ENCODE measurements at places on chromosomes 3 and 15. TPM values are rescaled to one million over a fixed set of nuclear protein-coding genes. Genes with fewer than 3 reads are reported as not detected.

SLC24A5 gene
- not detected for total RNA-seq

RARRES1 gene
- 88.2 TPM for total RNA-seq

ARGFX gene
- not detected for total RNA-seq

EFCC1 gene
- total RNA-seq: 0.65 TPM

SLC12A8 gene
- total RNA-seq: 12.1 TPM

CSPG4 gene
- 17.1 TPM for total RNA-seq

MEGF11 gene
- total RNA-seq: not detected

NPAP1 gene
- total RNA-seq: not detected

ZNF385D gene
- 0.40 TPM for total RNA-seq

PPCDC gene
- 16.8 TPM for total RNA-seq

PDCD7 gene
- total RNA-seq: 27.1 TPM

CFAP91 gene
- total RNA-seq: 1.4 TPM

HIGD2B gene
- total RNA-seq: not detected

DPPA2 gene
- total RNA-seq: not detected

MESP2 gene
- 2.0 TPM for total RNA-seq

BNC1 gene
- 2.3 TPM for total RNA-seq

TM4SF18 gene
- 2.2 TPM for total RNA-seq

GRM7 gene
- total RNA-seq: not detected

CKMT1B gene
- total RNA-seq: not detected

HGD gene
- total RNA-seq: 0.13 TPM

PLA2G4D gene
- not detected for total RNA-seq

BFSP2 gene
- total RNA-seq: not detected

IL17RE gene
- total RNA-seq: 0.88 TPM

CCR1 gene
- not detected for total RNA-seq

TGM5 gene
- not detected for total RNA-seq

BNIP2 gene
- total RNA-seq: 75.5 TPM

GANC gene
- 10.6 TPM for total RNA-seq

IMPG2 gene
- total RNA-seq: 0.24 TPM

CNTN4 gene
- 2.3 TPM for total RNA-seq

P3H2 gene
- 8.1 TPM for total RNA-seq

RETNLB gene
- total RNA-seq: not detected

GOLGA6L4 gene
- total RNA-seq: 0.56 TPM

SRP14 gene
- total RNA-seq: 239 TPM

ACTC1 gene
- total RNA-seq: 0.52 TPM

ZNF80 gene
- total RNA-seq: not detected

PLA2G4E gene
- total RNA-seq: not detected

ITIH3 gene
- 0.13 TPM for total RNA-seq

TMEM212 gene
- total RNA-seq: not detected

STAC gene
- 0.08 TPM for total RNA-seq

UROC1 gene
- not detected for total RNA-seq

SLITRK3 gene
- total RNA-seq: not detected
